ENCODE measurements at places on chromosomes 6 and 20.

GRCh38 chr20:17642404-17643269 is 39.4 kb downstream of the RRBP1 start:
- DNase-seq, result no peak

DNA sequence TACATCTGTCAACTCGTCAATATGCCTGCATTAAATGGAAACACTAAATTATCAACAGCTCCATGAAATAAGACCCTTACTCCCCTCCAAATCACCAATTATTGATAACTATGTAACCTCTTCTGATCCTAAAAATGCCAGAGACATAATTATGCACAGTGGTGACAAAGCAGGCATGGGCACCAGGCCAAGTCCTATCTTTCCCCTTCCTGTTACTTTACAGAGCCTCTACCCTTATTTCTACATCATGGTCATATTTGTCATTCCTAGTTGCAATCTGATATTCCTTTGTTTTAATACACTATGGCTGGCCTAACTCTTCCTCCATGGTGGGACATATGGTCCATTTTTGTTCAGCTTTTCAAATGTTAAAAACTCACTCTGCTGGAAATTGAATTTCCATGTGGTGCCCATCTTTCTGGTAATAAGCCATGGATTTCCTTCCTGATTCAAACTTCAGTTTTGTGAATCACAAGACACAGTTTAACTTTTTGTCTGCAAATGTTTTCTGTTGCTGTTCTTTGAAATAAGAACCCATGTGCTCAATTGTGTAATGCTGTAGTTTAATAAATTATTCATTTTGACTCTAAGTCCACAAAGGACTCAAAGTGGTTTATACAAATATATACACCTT is 41.8 kb upstream of the ARFGEF2 start:
- DNase-seq, result peak; percentile 7

- no peak for DNase-seq
Observed at GRCh38 chr6:73011945-73012344, 213.4 kb downstream of the KHDC1L start.

DNA sequence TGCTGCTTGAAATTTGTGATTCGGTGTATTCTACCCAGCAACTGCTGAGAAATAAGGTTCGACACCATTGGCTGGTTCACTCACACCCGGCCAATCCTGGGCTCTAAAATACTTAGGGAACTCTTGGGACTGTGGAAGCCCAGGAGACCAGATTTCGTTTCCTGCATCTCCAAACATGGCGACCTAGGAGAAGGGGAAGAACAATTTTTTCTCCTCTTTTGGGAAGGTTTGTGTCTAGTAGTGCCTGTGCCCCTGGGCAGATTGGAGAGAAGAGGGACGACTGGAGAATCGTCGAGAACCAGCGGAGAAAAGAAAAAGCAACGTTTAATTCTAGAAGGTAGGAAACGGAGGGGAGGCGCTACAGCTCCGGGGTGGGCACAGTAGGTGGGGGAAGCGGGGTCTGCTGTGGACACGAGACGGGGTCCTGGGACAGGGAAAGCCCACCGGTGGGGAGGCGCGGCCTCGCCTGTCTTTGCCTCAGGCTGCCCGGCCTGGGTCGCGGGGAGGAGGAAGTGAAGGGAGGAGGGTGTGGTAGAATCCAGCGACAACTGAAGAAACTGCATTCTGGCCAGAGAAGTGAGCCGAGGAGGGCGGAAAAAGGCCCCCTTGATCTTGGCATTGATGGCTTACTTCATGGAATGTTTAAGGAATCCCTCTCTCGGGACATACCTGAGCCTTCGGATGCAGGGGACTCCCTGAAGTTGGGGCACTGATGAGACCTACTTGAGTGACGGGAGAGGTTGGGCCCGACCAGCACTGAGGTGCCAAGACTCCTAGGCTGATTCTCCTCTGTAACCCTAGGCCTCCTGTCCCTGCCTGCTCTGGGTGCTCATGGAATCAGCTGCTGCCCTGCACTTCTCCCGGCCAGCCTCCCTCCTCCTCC is at the start of gene BTN2A1:
BTN2A1 (plus strand) TSS at position 150 of the 883 bp plus-strand sequence; CDS start at position 832, 682 bp downstream.
- peak; percentile 93 for DNase-seq

- peak; percentile 72 for DNase-seq
Observed at GRCh38 chr6:111642463-111643158, 36.9 kb upstream of the TRAF3IP2 start.

- no peak for DNase-seq
Observed at GRCh38 chr6:40556023-40556422, 31.1 kb downstream of the LRFN2 start.

- DNase-seq, result no peak
Observed at GRCh38 chr6:72636215-72636614, 14.4 kb downstream of the KCNQ5 start.

DNA sequence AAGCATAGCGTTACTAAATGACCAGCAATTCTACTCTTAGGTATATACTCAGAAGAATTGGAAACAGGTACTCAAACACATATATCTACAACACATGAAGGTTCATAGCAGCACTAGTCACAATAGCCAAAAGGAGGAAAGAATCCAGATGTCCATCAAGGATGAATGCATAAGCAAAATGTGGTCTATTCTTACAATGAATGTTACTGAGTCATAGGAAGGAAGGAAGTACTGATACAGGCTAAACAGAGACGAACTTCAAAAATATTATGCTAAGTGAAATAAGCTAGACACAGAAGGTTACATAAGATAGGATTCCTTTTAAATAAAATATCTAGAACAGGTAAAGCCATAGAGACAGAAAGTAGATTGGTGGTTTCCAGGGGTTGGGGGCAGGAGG is 93.5 kb downstream of the MAP3K7 start:
- peak; percentile 54 for DNase-seq

- DNase-seq, result no peak
Observed at GRCh38 chr6:71309656-71310055, 21.0 kb downstream of the OGFRL1 start.

GRCh38 chr6:26033941-26034354 is 53.3 kb upstream of the HFE start:
- DNase-seq, result no peak

GRCh38 chr6:85464260-85464644 is 14.4 kb downstream of the NT5E start:
- peak; percentile 92 for DNase-seq

DNA sequence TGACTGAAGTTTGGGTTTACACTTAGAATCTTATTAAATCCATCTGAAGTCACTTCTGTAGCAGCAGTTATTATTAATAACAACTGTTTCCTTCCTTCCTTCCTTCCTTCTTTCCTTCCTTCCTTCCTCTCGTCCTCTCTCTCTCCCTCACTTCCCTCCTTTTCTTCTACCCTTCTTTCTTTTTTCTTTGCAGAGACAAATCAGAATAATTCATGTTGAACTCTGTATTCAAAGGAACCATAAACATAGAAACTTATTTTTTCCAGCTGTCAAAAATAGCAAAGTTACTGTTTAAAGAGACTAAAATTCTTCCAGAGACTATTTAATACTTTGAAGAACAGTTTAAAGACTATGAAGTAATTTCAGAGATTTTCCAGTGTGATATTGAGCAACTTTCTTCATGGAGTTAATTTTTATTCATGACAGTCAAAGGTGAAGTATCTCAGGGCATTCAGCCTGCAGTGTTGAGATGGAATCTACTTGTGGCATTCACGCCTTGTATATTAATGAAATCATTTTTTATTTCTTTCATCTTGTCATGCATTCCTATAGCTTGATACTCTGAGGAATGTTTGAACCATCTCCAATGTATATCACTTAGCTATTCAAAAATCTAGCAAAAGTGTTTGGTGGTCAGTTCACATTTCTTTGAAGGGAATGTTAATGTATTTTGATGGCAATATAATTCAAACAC is 109.7 kb downstream of the BCAS1 start:
- DNase-seq, result no peak

DNA sequence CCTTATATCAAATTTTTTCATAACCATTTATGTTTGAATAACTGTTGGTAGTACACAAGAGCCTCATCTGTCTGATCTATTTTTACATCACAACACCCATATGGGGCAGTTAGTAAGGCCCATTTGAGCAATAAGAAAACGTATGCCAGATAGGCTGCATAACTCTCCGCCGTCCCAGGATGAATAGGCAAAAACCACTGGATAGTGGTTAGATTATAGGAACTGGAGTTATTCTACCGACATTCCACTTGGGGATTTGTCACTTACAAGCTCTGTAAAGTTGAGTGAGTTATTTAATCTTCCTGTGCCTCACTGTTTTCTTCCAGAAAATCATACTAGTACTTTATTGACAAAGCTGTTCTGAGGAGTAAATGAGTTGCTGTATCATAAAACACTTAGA is 881.9 kb downstream of the QKI start:
- no peak for DNase-seq

All from epithelial cell of esophagus (primary cell).